Naive thymus-derived CD4-positive, alpha-beta T cell (primary cell): ENCODE measurements at places on chromosomes 5 and 9. TPM values are rescaled to one million over a fixed set of nuclear protein-coding genes. Genes with fewer than 3 reads are reported as not detected.
A peak's percentile ranks its signal among the peaks of the same experiment; 100 is the strongest.

DNA sequence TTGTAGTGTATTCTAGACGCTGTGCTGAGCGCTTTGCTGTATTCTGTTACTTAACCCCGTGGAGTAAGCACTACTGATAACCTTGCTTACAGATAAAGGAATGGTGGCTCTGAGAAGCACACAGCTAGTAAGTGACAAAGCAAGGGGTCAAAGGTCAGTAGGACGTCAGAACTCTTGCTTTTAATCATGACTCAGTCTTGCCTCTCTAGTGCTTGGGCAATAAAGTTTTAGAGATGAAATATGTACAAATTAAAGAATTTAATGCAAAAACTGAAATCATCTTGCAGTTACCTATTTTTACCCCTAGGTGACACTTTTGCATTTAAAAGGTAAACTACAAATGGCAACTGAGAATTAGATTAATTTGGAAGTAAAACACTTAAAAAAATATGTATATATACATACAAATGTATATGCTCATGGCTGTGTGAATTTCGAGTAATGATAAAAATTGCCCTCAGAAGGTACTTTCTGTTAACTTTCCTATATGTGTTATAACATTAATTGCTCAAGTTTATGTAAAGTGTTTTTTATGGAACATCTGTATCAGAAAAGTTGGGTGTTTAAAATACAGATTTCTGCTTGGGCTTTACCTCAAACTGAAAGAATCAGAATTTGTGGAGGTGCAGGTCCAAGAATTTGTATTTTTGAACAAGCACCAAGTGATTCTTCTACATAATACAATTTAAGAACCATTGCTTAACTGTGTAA is 175.1 kb upstream of the DAB2 start:
- DNase-seq: no peak

DNA sequence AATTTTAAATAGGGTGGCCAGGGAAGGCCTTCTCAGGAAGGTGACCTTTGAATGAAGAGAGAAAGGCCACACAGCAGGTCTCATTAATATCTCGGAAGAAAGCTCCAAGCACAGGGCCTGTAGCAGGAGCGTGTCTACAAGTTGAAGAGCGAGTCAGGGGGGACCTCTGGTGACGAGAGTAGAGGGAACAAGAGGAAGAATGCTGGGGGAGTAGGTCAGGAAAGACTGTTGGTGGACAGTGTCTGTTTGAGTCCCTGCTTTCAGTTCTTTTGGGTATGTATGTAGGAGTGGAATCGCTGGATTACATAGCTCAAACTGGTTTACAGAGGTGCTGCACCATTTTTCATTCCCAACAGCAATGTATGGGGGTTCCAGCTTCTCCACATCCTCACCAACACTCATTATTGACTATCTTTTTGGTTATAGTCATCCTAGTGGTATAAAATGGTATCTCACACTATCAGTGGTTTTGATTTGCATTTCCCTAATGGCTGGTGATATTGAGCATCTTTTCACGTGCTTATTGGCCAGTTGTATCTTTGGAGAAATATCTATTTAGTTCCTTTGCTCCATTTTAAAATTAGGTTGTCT is 55.8 kb downstream of the NUP214 start:
- no peak for DNase-seq

- DNase-seq: no peak
Measured at GRCh38 chr9:17802249-17802857, 223.5 kb downstream of the SH3GL2 start.

DNA sequence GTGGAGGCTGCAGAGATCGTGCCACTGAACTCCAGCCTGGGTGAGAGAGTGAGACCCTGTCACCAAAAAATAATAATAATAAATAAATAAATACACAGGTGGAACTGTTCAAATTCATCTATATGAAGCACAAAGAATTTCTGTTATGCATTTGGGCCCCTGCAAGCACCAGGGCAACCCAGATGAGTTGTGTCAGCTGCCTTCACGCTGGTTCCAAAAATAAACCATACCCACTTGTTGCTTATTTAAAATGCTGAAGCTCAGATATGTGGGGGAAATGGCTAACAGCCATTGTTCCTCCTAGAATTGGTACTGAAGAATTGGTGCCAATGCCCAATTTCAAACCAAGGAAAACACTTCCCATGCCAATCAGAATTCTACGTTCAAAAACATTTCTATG is 10.5 kb upstream of the C5orf15 start:
- no peak for DNase-seq

DNA sequence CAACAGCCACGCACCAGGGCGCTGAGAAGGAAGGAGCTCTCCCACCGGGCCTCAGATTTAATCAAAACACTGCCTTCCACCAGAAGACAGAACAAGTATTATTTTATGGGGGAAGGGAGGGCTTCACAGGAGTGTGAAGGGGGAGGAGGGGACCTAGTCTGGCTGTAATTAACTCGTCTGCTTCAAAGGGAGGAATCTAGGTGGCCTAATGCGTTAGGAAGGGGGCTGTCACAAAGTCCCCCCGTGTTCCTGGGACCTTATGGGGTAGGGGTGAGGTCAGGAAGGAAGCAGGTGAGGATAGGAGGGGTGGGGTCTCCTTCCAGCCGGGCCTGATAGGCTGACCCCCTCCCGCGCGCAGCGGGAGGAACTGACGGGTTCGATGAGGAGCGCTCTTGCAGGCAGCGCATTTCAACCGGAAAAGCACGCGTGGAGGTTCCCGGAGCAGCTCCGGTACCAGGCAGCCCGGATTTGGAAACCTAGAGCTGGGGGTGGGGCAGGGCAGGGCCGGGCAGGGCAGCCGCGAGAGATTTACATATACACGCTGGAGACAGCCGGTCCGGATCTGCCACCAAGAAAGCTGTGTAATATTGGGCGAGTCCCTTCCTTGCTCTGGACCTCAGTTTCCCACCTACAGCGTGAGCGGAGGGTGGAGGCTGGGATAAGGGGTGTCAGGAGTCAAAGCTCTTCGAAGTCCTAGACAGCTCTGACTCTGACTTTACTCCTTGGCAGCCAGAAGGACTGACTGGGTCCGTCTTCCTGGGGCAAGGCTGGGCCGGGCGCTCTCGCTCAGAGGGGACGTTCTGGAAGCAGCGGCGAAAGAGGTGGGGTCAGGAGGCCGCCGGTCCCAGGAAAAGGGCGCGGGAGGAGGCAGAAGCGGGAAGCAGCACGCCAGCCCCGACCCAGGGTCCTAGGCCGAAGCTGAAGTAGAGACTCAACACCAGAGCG is 1.8 kb downstream of the SHB start:
- DNase-seq: peak; percentile 18

GRCh38 chr9:31355159-31355882 is 1029.1 kb upstream of the ACO1 start:
- no peak for DNase-seq

DNA sequence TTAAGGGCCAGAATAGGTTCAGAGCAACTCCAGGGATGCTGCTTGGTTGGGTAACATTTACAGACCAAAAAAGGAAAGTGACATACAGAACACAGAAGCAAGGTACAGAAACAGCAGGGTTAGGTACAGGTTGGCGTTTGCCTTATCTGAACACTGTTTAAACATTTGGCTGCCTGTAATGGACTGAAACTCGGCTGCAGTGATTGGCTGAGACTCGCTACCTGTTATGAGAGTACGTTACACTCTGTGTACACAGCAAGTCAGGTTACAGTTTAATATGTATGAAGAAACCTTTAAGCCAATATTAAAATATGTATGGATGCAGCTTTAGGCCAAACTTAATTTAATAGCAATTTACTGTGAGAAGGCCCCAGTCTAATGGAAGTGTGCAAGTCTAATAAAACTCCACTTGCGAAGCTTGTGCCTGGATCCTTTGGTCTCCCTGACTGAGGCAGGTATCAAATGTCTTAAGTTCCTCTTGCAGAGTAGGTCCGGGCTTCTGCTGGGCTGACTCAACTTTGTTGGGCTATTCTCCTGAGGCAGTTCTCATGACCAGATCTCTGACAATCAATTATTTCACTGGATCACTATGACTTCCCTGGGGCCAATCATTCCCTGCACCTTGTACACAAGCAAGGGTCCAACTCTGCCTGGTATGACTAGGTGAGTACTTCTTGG is 204.9 kb downstream of the ZNF462 start:
- no peak for DNase-seq

- no peak for DNase-seq
Measured at GRCh38 chr5:178530526-178530925, 59.7 kb downstream of the COL23A1 start.

- no peak for DNase-seq
Measured at GRCh38 chr9:108235609-108236008, 620.2 kb downstream of the ACTL7B start.

DNA sequence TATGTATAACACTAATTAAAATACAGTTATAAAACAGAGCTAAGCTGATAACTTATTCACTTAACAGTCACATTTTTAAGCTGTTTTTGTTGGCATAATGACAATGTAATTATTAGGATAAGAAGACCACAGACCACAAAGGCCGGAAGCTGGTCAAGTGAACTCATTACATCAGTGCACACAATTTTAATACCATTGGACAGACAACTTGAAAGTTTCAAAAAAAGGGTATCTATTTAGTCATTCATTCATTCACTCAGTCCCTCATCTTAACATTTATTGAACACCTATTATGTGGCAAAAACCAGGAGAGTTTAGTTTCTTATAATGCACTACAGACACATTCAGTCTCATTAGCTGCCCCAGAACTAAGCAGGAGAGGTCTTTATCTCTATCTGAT is 11.6 kb downstream of the ERP44 start:
- no peak for DNase-seq

- DNase-seq: peak; percentile 60
Measured at GRCh38 chr9:89379508-89380115, 61.3 kb downstream of the SECISBP2 start.

DNA sequence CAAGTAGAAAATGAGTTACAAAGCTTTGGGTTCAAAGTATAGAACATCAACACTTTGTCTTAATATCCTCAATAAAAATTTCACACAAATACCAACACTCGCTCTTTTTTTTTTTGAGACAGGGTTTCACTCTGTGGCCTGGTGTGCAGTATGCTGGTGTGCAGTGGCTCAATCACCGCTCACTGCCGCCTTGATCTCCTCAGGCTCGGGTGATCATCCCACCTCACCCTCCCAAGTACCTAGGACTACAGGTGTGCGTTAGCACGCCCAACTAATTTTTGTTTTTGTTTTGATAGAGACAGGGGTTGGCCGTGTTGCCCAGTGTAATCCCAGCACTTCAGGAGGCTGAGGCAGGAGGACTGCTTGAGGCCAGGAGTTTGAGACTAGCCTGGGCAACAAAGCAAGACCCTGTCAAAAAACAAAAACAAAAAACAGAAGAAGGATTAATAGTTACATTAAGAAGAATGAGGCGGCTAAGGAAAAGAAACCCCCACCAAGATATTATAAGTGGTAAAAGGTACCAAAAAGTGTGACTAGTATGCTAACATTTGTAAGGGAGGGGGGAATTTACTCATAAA is 20.3 kb downstream of the FNBP1 start:
- no peak for DNase-seq

- no peak for DNase-seq
Measured at GRCh38 chr9:132770770-132771310, 100.6 kb downstream of the GTF3C4 start.

- DNase-seq: no peak
Measured at GRCh38 chr5:149603920-149604319, 22.6 kb downstream of the ARHGEF37 start.

GRCh38 chr9:72462340-72462739 is 59.1 kb upstream of the TMC1 start:
- no peak for DNase-seq

The GRXCR2 gene
- not detected in 2 replicates for total RNA-seq

The GIN1 gene
- total RNA-seq: 18.7 TPM
